ENCODE measurements at places on chromosomes 1 and 21.

- DNase-seq: no peak
Observed at GRCh38 chr21:39613041-39613934, 548 bp downstream of the B3GALT5 start.

GRCh38 chr1:158112994-158113758, 67.5 kb upstream of the CD1D start:
- no peak for DNase-seq

DNA sequence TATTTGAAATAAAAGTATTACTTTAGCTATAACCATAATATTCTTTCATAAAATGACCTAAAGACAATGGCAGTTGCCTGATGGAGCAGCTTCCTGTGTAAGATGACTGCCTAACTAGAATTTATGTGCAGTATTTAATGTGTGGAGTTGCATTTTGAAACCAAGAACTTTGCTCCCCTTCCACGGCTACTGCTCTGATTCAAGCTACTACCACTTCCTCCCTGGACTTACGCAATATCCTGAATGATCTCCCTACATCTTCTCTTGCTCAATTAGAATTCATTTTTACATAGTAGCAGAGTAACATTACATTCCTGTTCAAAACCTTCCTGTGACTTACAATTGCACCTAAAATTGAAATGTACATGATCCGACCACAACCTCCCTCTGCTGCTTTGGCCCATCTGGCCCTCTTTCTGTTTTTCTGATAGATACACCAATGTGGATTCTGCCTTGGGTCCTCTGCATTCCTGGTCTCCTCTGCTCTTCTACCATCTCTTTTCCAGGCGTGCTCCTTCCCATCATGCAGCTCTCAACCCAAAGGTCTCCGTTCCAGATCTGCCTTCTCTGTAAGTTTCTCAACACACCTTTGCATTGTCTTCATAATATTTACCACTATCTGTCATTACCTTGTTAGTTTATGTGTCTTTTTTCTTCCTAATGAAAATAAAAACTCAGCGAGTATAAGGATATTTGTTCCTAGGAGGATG, 47.4 kb upstream of the USP25 start:
- DNase-seq: no peak

- no peak for DNase-seq
Observed at GRCh38 chr1:9573723-9574122, 15.0 kb upstream of the TMEM201 start.

- DNase-seq: no peak
Observed at GRCh38 chr1:26533951-26534509, 4.5 kb downstream of the RPS6KA1 start.

DNA sequence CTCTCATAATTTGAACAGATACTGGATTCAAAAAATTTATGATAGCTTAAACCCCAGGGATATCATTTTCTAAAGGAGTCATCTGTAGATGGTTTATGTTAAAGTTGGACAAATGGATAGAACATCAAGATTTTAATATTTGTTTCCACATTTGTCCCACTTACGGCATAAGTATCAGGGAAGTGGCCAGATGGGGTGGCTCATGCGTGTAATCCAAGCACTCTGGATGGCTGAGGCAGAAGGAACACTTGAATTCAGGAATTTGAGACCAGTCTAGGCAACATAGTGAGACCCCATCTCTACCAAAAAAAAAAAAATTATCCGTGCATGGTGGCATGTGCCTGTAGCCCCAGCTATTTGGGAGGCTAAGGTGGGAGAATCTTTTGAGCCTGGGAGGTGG, 229.1 kb downstream of the GPR52 start:
- no peak for DNase-seq

GRCh38 chr1:215731699-215732098, 164.6 kb downstream of the KCTD3 start:
- no peak for DNase-seq

DNA sequence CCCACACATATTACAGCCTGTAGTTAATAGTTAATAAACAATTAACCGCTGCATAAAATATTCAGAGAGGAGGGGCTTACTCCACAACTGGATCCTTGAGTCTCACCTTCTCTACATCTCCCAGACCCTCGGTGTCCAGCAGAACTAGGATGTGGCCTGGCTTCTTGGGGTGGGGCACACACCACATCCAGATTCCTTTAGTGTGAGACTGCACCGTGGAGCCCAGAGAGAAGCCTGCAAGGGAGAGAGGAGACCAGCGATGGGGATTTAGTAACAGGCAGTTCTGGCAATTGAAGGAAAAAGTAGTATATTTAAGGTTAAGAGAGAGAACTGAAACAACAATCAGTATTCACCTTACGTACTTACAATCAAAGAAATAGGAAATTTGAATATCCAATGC, 4.9 kb downstream of the GBP1 start:
- no peak for DNase-seq

DNA sequence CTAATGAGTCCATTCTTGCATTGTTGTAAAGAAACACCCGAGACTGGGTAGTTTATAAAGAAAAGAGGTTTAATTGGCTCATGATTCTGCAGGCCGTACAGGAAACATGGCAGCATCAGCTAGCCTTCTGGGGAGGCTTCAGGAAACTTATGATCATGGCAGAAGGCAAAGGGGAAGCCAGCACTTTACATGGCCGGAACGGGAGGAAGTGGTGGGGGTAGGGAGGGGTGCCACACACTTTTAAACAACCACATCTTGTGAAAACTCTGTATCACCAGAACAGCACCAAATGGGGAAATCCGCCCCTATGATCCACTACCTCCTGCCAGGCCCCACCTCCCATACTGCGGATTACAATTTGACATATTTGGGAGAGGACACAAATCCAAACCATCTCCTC, 43.9 kb downstream of the NOS1AP start:
- no peak for DNase-seq

DNA sequence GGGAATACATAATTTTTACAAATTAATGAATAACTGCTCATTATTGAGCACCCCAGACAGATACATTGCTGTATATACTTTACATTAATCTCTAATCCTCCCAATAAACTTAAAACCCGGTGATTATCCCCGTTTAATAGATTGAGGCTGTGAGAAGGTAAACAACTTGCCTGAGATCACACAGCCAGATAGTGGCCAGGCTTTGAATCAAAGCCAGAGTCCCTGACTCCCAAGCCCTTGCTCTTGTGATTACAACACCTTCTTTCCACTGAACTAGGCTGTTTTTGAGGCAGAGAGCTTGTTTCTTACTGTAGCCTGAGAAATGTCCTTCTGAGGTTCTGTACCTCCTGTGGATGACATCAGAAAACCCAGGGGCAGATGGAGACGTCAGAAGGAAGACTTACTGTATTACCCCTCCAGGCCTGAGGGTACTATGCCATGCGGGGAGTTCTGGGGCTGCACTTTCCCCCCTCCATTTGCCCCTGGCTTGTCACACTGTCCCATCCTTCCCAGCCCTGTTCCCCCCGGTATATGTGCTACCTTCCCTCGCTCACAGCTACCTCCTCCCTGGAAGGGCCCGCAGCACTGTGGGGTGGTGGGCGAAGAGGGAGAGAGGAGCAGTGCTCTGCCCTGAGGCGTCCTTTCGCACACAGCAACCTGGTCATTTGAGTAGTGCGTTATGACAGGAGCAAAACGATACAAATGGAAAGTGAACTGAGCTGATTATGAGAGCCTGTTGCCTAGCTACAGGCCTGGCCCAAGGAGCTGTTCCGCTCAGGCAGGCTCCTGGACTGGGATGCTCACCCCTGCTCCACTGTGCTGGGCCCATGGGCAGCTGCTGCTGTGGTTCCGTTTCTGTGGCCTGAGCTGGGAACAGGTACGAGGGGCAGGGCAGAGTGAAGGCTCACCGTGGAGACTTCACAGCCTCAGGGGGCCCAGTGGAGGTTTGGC, 4.6 kb downstream of the KCNC4 start:
- no peak for DNase-seq

DNA sequence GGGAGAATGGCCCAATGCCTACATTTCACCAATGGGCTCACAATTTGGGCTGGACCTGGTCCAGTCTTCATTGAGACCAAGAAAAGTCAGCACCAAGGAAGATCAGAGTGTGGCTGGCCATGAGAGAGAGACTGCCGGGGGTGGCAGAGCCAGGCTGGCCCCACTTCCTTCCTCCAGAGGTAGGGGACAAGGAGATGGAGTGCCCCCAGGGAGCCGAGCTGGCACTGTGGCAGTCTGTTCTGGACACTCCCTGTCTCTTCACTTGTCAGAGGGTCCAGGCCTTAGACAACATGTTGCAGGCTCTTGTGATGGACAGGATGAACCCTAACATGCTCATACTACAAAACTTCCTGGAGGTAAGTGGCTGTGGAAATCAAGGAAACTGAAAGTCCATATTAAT, 27.7 kb downstream of the INAVA start:
- no peak for DNase-seq

DNA sequence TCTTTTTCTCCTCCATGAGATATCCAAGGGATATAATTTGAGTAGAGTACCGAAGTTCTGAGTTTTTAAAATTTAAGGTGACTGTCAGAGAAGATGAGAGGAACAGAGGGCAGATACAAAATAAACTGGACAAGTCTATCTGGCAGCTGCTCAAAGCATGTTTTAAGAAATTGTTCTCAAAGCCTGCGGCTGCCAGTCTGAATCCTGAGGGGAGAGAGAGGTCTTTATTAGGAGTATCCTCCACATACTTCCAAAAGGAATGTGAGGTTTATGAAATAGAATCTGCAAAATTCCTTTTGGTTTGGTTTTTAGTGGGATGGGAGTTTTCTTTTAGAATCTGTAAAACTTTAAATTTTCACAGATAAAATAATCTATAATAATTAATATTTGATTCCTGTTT, 41.3 kb downstream of the TTC13 start:
- DNase-seq: no peak

DNA sequence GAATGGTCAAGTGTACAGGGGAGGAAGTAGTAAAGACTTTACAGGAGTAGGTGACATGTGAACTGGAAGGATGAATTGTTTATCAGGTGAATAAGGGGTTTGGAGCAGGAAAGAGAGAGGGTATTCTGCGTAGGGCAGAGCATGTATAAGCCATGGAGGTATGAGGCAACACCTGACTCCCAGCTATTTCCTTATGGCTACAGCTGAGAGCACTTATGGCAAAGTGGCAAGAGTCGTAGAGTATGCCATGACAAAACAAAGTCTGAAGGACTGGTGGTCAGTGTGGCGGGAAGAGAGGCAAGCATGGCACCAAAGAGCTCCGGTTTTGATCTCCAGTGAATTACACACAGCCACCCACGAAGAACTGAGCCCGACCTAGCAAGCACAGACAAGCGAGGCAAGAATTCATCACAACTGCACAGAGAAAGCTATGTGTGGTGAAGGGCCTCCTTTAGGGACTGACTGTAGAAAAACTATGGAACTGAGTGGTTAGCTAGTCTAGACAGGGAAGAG, 9.0 kb upstream of the ELOVL1 start:
- no peak for DNase-seq

DNA sequence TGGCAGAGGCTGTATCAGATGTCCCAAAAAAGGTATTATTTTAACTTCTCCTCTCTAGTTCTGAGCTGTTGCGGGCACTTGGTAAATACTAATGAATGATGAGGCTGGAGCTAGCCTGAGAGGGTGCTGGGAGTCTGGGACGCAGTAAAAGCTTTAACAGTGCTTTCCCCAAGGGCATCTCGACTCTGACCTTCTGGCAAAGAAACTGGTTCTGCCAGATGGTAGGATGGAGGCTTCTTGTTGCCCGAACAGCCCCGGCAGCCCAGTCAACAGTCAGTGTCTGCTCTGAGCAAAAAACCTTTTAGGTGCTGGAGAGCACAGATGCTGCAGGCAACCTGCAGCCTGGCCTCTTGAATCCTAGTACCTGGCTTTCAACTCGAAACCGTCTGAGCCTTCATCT, 2.5 kb upstream of the PNRC2 start:
- DNase-seq: no peak

GRCh38 chr1:53461323-53462044, 2.3 kb downstream of the DMRTB1 start:
- DNase-seq: no peak

DNA sequence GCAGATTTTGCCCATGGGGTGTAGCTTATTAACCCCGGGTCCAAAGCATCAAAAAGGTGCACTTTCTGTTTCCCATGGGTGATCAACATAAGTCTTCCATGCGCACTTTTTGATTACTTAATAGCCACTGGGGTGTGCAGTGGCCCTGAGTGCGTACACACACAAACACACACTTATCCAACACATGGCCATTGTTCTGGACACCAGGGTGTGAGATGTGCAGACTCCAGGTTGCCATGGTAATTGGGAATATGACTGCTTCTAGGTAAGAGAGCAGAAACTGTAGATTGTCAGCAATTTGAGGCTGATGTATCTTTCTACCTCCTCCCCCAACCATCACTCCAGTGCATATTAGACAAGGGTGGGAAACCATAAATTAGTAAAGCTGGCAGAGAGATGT, 68.8 kb downstream of the MAB21L3 start:
- no peak for DNase-seq

DNA sequence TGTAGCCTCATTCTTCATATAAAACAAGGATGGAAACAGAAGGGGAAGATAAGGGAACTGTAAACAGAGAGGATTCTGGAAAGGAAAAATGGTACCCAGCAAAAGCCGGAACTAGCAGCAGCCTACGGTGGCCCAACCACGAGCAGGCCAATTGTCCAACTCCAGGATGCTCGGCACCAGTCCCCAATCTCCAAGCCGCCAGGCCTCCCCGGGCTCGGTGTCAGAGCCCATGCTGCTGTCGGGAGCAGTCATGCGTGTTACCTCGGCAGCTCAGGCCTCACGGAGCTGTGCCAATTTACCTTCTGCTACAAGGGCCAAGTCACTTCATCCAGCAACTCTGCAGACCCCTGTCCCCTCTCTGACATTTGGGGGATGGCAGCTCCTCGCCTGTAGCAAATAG, 130.8 kb downstream of the ZBTB18 start:
- DNase-seq: no peak

DNA sequence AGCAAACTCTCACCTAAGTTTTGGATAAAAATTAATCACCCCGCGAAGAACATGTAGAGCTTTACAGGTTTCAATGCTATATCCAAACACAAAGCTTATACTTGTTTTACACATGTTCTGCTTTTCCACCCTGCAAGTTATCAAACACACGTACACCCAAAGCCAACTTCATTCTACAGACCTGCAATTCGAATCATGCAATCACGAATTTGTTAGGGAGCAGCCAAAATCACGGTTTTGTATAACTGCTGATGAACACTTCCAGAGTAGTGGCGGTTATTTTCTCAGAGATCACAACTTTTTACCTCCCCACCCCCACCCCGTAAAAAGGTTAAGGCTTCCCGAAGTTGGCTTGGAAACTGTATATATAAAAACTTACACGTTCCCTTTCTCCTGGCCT, 1.4 kb downstream of the HMGN1 start:
- DNase-seq: no peak

GRCh38 chr1:171595324-171595723, 26.7 kb upstream of the MYOCOS start:
- DNase-seq: no peak

- no peak for DNase-seq
Observed at GRCh38 chr1:228312136-228312764, 94.4 kb downstream of the TRIM11 start.

- DNase-seq: no peak
Observed at GRCh38 chr1:203769505-203770343, 4.7 kb downstream of the LAX1 start.

- no peak for DNase-seq
Observed at GRCh38 chr1:93815366-93816110, 63.5 kb downstream of the DNTTIP2 start.

- DNase-seq: no peak
Observed at GRCh38 chr1:26998429-26999300, 5.2 kb downstream of the TRNP1 start.

GRCh38 chr1:7335224-7335879, 435.7 kb upstream of the VAMP3 start:
- no peak for DNase-seq

GRCh38 chr1:213622365-213623063, 365.3 kb upstream of the PROX1 start:
- DNase-seq: no peak

GRCh38 chr1:46303872-46304326, 401 bp downstream of the UQCRH start:
- DNase-seq: no peak
